ENCODE measurements at places on chromosomes 2 and 18.

- peak; percentile 49 for DNase-seq
These were observed 34.5 kb downstream of the NEURL3 start for GRCh38 chr2:96470636-96471035.

- no peak for DNase-seq
These were observed 35.4 kb upstream of the EML4 start for GRCh38 chr2:42133771-42134195.

GRCh38 chr2:117949806-117950205 lies 64.1 kb downstream of the CCDC93 start:
- no peak for DNase-seq

DNA sequence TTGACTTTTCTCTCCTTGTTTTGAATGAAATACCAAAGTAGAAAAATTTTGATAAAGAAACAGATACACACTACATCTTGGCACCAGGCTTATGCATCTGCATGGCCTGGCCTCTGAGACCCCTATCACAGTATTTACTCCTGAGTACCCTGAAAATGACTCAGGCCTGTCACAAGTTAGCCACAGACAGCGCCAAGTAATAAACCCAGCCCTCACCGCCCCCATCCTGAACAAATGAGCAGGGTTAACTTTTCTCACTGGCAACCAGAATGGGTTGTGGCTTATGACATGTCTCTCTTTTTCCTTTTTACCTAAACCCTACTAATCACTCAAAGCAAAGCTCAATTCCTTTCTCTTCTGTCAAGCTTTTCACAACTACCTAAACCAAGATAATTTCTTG lies 35.3 kb downstream of the SPRED2 start:
- no peak for DNase-seq

DNA sequence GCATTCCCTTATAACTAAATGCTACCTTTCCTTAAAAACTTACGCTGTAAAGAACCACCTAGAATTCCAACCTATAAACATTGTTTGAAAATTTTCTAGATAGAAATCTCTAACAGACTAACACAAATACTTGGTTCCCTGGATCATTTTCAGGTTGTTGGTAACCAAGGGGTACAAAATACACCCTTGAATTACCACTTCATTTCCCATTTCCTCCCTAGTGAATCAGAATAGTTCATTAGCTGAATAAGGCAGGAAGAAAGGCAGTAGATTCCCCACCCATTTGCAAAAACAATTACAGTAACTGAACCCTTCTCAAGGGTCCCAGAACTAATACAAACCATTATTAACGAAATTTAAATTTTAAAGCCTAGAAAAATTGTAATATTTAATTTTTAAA lies 5.5 kb downstream of the MEX3C start:
- no peak for DNase-seq

DNA sequence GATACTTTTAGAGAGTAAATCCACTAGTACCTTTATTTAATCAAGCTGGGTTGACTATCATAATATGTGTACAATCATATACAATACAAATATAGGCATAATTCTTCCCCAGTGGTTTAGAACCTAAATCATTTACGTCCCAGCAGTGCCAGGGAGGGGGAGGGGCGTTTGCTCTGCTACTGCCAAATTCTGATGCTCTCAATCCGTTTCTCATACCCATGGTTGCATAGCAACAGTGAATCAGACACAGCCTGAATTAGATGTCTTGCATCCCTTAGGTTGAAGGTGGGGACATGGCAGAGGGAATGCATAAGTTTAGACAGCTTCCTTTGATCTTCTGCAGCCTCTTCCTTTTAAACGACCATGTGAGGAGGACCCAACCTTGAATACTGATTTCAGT lies 135.4 kb downstream of the ABCA12 start:
- no peak for DNase-seq

GRCh38 chr18:48992133-48992532 lies 41.4 kb upstream of the SMAD7 start:
- DNase-seq: no peak

DNA sequence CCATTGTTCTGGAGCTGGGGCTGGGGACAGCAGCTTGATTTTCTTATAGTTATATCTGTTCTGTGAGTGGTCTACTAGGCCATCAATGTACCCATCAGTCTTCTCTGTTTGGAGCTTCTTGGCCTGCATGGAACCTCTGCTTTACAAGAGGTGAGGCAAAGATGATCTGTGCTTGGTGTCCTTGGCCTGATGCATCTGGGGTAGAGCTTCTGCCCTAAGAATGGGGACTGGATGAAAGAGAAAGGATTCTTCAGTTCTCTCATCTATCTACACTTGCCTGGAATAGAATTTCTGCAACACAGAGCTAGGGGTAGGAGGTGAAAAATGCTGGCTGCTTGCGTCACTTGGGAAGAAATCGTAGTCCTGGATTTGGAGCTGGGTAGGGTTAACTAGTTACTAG lies 46.2 kb downstream of the ACSL3 start:
- no peak for DNase-seq

DNA sequence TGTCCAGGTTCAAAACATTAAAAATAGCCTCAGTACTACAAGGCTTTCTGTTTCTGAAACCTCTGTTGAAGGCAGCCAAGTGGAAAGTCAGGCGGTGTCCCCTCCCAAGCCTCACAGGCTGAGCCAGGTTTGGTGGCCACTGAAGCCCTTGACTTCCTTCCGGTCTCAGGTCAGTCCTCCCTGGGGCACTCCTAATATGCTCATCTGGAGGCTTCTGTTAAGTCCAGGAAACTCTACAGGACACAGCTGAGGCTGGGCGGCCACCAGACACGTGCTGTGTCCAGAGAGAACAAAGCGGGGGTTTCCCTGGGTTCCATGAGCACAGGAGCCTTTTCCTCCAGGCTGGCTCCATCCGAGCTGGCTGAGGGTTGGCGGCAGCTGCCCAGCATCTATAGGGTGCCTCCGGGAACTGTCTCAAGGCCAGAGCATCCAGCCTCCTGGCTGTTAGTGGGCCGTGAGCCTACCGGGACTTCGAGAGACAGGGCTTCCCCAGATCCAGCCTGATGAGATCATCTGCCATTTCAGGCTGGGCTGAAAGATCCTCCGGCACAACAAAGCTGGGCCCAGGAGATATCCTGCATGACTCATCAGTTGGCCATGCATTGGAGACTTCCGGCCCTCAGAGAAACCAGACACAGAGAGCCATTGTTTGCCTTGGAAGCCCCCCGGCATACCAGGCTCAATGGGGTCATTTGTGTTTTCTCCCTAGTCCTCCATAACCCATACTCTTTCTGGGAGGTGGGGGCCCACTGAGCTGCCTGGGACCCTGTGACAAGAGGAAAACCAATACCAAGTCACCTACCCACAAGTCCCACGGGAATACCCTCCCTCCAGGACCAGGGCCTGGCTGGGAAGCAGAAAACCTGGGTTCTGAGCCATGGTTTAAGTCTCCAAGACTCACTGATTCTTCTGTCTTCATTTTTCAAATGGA lies 71.7 kb downstream of the HS1BP3 start:
- DNase-seq: no peak

DNA sequence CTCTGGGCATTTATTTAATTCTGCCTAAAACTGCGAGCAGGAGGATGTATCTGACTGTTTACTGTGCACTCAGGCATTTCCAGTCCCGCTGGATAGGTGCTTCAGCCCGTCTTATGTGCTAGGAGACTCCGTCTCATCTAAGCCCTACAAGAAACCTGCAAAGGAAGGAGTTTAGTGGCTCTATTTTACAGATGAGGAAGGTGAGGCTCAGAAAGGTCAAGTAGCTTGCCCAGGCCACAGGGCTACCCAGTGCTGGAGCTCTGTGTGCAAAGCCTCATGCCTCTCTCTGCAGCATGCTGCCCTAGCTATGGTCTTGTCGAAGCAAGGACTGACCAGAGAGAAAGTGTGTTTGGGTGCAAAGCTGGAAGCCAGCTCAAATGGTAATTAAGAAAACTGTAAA lies 73.6 kb upstream of the AFF3 start:
- DNase-seq: no peak

- no peak for DNase-seq
These were observed 8.0 kb upstream of the COL3A1 start for GRCh38 chr2:188966079-188966571.

GRCh38 chr2:161063946-161064306 lies 96.3 kb upstream of the TANK start:
- no peak for DNase-seq

DNA sequence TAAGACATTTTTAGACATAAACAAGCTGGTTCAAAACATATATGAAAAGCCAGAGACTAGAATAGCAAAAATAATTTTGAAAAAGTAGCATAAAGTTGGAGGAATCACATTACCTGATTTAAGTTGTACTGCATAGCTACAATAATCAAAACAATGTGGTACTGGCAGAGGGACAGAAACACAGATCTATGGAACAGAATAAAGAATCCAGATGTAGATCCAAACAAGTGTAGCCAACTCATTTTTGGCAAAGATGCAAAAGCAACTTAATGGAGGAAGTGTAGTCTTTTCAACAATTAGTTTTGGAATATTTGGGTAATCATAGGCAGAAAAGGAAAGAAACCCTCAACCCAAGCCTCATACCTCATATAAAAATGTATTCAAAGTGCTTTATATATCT lies 278.7 kb upstream of the ZNF521 start:
- DNase-seq: no peak

- no peak for DNase-seq
These were observed 8.1 kb upstream of the BMP10 start for GRCh38 chr2:68879296-68879695.

DNA sequence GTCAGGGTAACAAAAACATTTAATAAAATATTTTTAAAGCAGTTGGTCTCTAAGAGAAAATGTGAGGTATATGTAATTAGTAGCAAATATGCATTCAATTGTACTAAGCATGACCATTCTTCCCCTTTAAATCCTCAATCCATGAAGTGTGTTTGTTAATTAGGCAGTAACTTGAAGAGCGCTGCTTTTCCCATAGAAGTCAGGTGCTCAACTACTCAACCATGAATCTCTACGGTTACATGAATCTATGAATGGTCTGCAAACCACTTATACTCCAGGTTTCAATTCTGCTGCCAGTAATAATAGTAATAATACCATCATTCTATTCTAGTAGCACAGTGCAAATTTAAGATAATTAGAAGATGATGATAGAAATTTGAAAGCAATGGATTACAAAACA lies 55.8 kb downstream of the SLC8A1 start:
- DNase-seq: no peak

- no peak for DNase-seq
These were observed 11.3 kb upstream of the COPS8 start for GRCh38 chr2:237074211-237074993.

- no peak for DNase-seq
These were observed 469.1 kb downstream of the CBLN2 start for GRCh38 chr18:72075040-72075439.

GRCh38 chr2:8872821-8873432 lies 35.5 kb upstream of the KIDINS220 start:
- DNase-seq: no peak

GRCh38 chr2:204445149-204445548 lies 100.1 kb upstream of the PARD3B start:
- DNase-seq: no peak

DNA sequence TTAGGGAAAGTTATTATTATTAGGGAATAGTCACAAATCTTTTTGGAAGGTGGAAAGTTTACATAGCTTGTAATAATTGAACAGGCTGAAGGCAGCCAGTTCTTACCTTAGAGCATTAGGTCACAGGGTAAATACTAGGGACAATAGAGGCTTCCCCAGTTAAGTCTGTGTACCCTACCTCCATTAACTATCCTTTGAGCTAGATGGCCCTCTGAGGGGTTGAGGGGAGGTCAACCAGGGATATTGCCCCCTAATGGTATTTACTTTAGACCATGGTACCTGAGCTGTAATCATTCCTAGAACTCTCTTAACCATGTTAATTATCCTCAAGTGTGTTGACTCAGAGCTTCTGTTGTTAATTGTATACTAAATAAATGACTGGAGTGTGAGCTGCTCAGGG lies 120.5 kb upstream of the SCN7A start:
- DNase-seq: no peak

DNA sequence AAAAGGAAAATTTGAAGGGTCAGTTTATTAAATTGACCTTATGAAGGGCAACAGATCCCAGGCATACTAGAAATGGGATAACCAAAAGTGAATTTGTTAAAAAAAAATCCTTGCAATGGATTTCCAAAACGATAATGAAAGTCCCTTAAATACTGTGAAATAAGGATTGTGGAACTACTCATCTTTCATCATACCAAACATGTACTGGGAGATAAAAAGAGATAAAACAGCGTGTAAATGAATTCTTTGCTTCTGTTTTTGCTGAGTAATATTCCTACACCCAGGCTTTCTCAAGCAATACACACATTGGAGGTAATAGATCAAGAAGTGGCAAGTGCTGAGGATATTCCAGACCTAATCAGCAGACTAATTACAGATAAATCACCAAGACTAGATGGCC lies 3.8 kb downstream of the LYPD6 start:
- no peak for DNase-seq

- DNase-seq: no peak
These were observed 591 bp downstream of the C2orf80 start for GRCh38 chr2:208189069-208189809.

DNA sequence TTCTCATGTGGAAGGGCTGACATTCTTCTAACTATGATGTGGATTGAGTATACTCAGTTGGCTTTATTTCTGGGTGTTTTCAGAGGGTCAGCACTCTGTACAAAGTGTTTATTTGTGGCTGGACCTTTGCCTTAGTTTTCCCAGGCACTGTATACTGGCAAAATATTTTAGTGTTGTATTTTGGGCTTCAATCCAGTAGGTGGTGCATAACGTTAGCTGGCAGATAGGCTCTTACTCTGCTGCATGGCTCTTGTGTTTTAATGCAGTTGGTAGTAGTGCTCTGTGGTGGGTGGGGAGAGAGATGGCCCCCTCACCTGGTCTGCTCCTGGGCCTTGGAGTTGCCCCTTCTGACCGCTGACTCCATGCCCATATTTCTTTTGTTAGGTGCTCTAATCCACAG lies 75.6 kb upstream of the REG3A start:
- no peak for DNase-seq

DNA sequence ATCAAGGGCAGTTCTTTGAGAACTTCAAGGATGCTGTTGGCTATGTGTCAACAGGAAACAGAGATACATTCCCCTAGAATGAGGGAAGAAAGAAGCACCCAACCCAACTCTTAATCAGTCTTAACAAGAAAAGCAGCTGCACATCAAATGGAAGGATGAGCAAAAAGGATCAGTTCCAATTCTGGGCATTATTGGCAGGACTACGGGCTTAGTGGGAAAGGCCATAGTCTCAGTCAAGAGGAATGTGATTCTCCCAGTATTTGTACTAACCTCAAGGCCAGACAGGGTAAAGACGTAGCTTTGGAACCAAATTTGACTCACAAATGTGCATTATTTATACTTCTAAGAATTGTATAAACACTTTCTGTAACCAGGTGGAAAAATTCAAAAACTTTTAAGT lies 18.2 kb downstream of the BMP10 start:
- no peak for DNase-seq

- no peak for DNase-seq
These were observed 92.6 kb downstream of the RAPH1 start for GRCh38 chr2:203442463-203442862.

GRCh38 chr18:63130176-63130575 lies 189.4 kb downstream of the BCL2 start:
- DNase-seq: no peak

DNA sequence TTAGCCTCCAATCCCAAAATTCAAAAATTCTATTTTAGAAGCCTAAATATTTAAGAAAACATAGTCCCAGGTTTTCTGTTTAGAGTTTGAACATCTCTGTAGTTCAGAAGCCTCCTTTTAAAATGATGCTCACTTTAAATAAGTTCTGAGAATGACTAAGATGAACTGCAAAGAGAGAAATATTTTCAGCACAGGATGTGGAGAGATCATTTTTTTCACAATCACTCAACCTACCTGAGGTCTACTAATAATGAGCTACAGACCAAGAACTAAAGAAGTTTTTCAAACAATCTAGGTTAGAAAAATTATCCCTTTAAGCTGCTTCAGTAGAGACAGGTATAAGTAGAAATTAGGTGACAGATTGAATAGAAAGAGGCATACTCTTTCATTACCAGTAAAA lies 185.1 kb upstream of the CYP26B1 start:
- DNase-seq: no peak

All from T-helper 1 cell (primary cell).